ENCODE measurements at places on chromosomes 11 and 22. TPM values are rescaled to one million over a fixed set of nuclear protein-coding genes. Genes with fewer than 3 reads are reported as not detected.

DNA sequence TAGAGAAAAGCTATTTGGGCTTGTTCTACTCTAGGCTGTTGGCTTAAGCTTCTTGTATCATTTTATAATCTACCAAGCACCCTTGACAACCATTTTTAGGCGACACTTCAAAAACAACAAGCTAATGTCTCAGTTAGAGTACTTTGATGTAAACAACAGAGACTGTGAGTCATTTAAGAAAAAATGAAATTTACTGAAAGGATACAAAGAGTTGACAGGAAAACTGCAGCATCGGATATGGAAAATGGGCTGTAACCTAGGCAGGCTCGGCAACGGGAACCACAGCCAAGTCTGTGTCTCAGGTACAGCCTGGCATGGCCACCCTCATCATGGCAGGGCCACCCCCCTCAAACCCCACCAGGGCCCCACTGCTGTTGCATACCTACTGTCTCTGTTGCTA is 4.4 kb upstream of the RNF169 start:
- H3K36me3 ChIP-seq, result no peaks in the 10 kb centered on the region
- no peak overlapping the region for H3K4me3 ChIP-seq
- no peak for DNase-seq

GRCh38 chr22:24105631-24106030 is 75.7 kb upstream of the SUSD2 start:
- no peak for DNase-seq
- no peak overlapping the region for H3K4me3 ChIP-seq
- H3K4me1 ChIP-seq, result no peaks in the 10 kb centered on the region
- no peaks in the 10 kb centered on the region for H3K36me3 ChIP-seq
- H3K27me3 ChIP-seq, result no peaks in the 10 kb centered on the region

DNA sequence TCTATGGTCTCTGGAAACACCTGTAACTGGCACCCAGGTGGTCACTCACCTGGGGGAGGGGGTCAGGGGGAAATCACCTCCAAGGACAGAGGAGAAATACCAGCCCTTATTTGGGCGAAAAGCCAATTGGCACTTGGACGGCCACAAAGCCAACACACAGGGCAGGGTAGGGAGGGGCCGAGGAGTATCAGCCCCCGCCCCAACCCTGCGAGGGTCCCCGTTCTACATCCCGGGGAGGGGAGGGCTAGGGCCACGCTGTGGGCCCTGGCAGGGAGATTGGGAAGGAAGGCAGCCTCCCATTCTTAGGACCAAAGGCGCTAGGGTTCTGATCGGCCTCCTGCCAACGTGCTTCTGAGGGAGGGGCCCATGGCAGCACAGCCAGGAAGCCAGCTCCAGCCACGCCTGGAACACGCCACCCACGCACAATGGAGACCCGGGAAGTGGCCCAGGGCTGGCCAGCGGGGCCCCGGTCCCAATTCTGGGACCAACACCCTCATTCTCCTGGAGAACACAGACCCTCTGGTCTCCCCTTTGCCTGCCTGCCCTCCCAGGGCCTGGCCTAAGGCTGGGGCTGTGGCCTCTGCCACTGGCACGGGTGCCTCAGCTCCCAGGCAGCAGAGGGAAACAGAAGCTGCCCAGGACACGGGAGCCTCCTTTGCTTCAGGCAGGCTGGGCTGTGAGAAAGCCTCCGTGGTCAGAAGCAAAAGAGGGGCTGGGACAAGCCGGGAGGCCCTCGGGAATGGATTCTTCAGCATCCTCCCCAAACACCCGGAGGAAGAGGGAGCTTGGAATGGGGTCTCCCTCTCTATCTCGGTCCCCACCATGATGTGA is 7.4 kb downstream of the CBX6 start:
- H3K27me3 ChIP-seq, result no peaks in the 10 kb centered on the region
- peak overlapping the region; percentile 56 for H3K27ac ChIP-seq
- peak; percentile 47 for DNase-seq
- peaks cover 15% of the 10 kb centered on the region for H3K4me1 ChIP-seq
- H3K4me3 ChIP-seq, result peak overlapping the region; percentile 13

GRCh38 chr11:119320240-119320775 is 3.4 kb upstream of the MCAM start:
- H3K27ac ChIP-seq, result peak overlapping the region; percentile 96
- DNase-seq, result no peak
- no peaks in the 10 kb centered on the region for H3K27me3 ChIP-seq
- H3K4me3 ChIP-seq, result peak overlapping the region; percentile 53
- H3K4me1 ChIP-seq, result peaks cover 15% of the 10 kb centered on the region

DNA sequence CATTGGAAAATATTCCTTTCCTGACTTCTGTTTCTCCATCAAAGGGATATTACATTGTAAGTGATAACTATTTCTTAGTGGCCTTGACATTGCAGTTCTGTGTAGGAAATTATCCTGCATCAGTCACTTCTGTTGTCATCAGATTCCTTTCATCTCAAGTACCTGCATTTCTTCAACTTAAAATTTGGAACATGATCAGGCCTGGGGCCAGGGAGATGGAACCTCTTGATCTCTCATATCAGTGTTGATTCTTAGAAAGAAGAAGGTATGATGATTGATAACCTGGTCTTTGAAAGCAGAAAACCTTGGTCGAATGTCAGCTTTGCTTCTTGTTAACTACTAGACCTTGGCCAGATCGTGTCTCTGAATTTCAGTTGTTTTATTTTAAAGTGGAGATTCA is 93.6 kb downstream of the NAV2 start:
- no peak overlapping the region for H3K4me3 ChIP-seq
- no peak for DNase-seq
- no peaks in the 10 kb centered on the region for H3K27me3 ChIP-seq
- H3K4me1 ChIP-seq, result no peaks in the 10 kb centered on the region
- no peak overlapping the region for H3K27ac ChIP-seq
- H3K36me3 ChIP-seq, result no peaks in the 10 kb centered on the region

- H3K36me3 ChIP-seq, result no peaks in the 10 kb centered on the region
- H3K4me3 ChIP-seq, result no peak overlapping the region
- no peaks in the 10 kb centered on the region for H3K4me1 ChIP-seq
- no peak for DNase-seq
- no peak overlapping the region for H3K27ac ChIP-seq
Observed at GRCh38 chr22:47724751-47725150, 962.3 kb downstream of the TBC1D22A start.

DNA sequence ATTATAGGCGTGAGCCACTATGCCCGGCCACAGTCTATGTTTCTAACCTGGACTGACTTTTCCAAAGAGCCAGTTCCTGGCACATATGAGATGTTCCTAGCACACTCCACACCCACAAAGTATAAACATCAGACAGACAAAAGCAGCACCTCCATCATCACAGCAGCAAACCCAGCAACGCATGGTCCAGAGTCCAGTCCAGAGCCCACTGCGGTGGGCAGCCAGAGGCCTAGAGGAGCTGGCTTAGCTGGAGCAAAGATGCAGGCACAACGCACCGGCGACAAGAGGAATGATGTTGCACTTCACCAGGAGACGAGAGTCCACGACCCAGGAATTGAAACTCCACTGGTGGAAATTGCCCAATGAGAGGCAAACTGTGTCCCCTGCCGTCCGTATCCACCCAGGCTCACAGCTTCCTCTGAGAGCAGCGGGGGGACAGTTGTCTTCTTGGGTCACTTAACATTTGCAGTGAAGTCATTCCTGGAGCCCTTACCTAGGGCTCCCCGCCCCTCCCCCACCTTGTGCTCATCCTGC is 36.6 kb downstream of the RPS6KA4 start:
- no peaks in the 10 kb centered on the region for H3K36me3 ChIP-seq
- DNase-seq, result no peak
- no peak overlapping the region for H3K27ac ChIP-seq
- no peaks in the 10 kb centered on the region for H3K4me1 ChIP-seq

DNA sequence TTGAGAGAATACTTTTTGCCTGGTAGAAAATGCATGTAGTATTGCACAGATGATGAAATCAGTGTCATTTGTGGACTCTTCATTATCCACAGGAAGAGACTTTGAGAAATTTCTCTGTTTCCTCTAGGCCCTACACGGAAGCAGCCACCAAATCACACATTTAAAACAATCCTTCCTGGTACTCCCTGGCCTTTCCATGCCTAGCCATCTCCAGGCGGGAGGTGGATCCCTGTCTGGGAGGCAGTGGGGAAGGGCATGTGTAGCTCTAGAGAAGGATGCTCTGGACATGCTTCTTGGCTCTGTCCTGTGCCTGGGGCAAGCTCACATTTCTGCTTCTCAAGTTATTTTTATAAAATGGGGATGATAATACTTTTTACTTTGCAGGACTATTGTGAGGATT is 114.1 kb downstream of the ADAMTS15 start:
- no peak overlapping the region for H3K27ac ChIP-seq
- no peaks in the 10 kb centered on the region for H3K36me3 ChIP-seq
- no peak overlapping the region for H3K4me3 ChIP-seq
- no peaks in the 10 kb centered on the region for H3K4me1 ChIP-seq

- no peaks in the 10 kb centered on the region for H3K36me3 ChIP-seq
- no peak overlapping the region for H3K4me3 ChIP-seq
- no peak for DNase-seq
- H3K27me3 ChIP-seq, result no peaks in the 10 kb centered on the region
- no peaks in the 10 kb centered on the region for H3K4me1 ChIP-seq
- H3K27ac ChIP-seq, result no peak overlapping the region
Observed at GRCh38 chr22:18978506-18978905, 42.4 kb upstream of the PRODH start.

GRCh38 chr11:115929618-115930129 is 425.5 kb upstream of the CADM1 start:
- H3K4me1 ChIP-seq, result no peaks in the 10 kb centered on the region
- H3K27ac ChIP-seq, result no peak overlapping the region
- H3K4me3 ChIP-seq, result no peak overlapping the region

DNA sequence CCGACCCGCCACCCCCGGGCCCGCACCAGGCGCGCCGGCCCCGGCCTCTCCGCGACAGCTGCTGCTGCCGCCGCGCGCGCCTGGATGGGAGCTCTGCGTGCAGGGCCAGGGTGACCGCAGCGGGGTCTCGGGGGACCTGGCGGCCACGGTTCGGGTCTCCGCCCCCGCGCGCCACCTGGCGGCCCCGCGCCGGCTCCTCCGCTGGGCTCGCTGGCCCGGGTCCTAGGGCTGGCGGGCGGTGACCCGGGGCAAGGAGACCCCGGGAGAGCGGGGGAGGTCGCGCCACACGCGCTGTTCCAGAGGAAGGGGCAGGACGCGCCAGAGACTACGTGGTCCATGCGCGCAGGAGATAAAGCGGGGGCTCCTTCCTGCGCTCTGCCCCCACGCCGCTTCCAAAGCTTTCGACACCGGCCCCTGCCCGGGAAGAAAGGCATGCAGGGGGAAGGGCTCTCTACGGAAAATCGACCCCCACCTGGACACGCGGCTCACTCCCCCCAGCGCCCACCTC is 562 bp downstream of the SHANK2 start:
- no peaks in the 10 kb centered on the region for H3K4me1 ChIP-seq
- H3K27ac ChIP-seq, result peak overlapping the region; percentile 86
- peaks cover 25% of the 10 kb centered on the region for H3K27me3 ChIP-seq
- H3K36me3 ChIP-seq, result no peaks in the 10 kb centered on the region

The UCP2 gene
- 28.2 TPM for total RNA-seq

The PYGM gene
- 1.3 TPM for total RNA-seq
